ENCODE measurements at places on chromosomes 6 and 20.
A peak's percentile ranks its signal among the peaks of the same experiment; 100 is the strongest.

DNA sequence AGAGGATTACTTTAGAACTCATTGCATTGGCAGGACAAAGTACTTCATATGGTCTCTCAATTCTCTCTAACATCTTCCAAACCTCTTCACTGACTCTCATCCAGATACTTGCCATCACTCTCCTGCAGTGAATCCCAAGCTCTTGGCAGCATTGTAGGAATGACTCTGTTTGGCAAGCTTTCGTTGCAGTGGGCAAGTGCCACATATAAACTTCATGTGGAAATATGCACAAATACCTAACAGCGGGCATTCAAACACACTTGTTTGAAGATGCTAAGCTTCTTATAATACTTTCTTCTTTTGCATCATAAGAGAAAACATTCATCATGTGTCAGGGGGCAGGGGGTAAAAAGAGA, 86.2 kb upstream of the F13A1 start:
- DNase-seq = no peak

- DNase-seq = peak; percentile 46
Observed at GRCh38 chr6:30879684-30880427, 4.5 kb upstream of the DDR1 start.

GRCh38 chr6:166691746-166692145, 64.7 kb upstream of the RPS6KA2 start:
- DNase-seq = no peak

GRCh38 chr6:88585276-88585692, 378.1 kb downstream of the RNGTT start:
- DNase-seq = no peak

GRCh38 chr20:49965781-49966305, 16.9 kb upstream of the SNAI1 start:
- no peak for DNase-seq

DNA sequence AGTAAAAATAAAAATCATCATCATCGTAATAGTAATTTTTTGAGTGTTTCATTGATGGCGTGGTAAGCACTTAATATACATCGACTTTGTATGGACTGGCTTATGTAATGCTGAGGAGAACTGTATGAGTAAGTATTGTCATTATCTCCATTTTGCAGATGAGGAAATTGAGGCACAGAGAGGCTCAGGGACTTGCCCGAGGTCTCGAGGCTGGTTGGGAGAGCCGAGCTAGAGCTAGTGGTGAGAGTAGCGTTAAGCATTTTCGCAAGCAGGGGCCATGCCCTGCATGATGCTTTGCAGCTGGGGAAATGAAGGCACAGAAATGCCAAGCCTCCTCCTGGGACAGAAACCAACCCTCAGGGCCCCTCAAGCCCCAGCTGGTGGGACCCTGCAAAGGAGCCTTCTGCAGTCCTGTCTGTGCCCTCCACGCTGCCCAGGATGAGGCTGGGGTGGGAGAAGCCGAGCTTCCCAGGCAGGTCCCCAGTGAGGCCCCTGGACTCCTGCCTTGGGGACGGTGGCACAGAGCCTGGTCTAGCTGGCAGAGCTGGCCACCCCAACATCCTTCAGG, 31.1 kb upstream of the STX16 start:
- no peak for DNase-seq

- DNase-seq = no peak
Observed at GRCh38 chr6:9875605-9876353, 539.1 kb downstream of the TFAP2A start.

- no peak for DNase-seq
Observed at GRCh38 chr20:35296101-35296554, 3.9 kb upstream of the FAM83C start.

DNA sequence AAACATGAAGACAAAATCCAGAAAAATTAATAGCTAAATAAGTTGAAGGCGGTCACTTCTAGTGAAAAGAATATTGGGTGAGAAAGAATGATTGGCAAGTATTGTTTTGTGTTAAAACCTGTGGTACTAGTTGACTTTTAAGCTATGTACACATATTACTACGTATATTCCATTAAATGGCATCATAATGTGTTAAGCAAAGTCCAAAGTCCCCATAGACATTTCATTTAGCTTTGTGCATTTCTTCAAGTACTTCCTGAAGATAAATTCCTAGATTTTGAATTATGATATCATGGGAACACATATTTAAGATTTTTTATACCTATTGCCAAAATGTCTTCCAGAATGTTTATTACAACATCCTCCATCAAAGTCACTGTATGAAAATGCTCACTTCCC, 272.7 kb upstream of the IRAK1BP1 start:
- DNase-seq = no peak

DNA sequence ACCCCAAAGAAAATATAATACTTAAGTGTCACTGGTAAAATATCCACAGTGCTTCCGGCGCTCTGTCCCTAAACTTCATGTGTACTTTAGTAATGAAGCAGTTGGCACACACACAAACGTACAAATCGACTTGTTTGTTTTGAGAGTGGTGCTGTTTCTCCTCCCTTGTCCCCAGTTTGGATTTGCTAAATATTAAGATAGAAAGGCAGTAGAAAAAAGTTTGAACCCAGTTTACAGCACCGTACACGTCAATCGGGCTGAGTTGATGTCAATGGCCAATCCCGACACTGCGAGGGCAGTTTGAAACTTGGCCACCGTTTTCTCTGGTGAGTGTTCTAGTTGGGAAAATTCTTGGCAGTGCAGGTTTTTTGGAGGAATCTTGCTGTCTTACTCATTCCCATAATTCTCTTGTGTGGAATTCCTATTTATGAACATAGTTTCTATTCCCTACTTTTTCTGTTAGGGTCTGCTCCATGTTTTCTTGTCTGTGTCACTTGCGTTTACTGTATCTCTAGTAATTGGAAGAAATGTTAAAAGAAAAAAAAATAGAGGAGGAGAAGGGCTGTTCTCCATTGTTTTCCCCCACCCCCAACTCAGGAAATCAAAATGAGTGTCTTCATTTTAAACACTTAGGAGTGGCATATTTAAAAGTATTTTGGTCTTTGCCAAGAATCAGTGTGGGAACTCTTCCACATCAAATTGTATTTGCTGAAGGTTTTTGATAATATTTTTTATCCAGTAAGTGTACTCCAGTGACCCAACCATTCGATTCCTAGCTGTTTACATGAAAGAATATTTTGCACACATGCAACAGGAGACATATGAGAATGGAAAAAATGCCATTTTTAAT, 72.3 kb downstream of the OR2B2 start:
- DNase-seq = peak; percentile 93

GRCh38 chr6:131065112-131065823, 2.2 kb upstream of the EPB41L2 start:
- DNase-seq = no peak

GRCh38 chr6:150691463-150691862, 91.8 kb downstream of the PLEKHG1 start:
- no peak for DNase-seq

- no peak for DNase-seq
Observed at GRCh38 chr6:131197716-131198115, 62.4 kb downstream of the AKAP7 start.

DNA sequence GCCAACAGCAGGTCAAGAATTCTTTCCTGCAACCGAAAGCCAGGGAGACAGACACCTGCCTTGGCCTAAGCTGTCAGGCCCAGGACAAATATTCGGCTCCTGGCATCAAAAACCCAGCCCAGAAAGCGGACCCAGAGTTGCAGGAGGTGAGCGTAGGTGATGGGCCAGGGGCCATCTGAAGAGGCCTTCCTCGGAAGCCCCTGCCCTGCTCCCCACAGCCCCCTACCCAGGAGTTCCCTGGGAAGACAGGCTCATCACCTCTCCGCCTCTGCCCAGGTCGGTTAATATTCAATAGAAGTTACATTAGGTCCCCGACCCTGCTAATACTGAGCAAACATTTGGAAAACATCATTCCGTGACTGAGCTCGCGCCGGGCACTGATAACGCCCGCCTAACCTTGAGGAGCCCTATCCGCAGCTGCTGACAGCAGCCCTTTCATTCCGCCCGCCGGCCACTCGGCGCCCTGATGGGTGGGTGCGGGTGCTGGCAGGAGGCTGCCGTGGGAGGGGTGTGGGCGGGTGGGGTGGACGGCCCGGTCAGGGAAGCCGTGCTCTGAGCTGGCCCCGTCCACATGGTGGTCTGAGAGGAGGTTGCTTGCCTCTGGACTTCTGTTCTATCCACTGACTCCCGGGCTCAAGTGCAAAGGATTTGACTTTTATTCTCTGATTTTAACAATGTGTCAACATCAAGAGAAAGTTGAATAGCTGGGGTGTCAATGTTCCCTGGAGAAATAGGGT, 55.7 kb downstream of the HNF4A start:
- no peak for DNase-seq

GRCh38 chr6:52735071-52735470, 28.2 kb downstream of the GSTA2 start:
- no peak for DNase-seq

DNA sequence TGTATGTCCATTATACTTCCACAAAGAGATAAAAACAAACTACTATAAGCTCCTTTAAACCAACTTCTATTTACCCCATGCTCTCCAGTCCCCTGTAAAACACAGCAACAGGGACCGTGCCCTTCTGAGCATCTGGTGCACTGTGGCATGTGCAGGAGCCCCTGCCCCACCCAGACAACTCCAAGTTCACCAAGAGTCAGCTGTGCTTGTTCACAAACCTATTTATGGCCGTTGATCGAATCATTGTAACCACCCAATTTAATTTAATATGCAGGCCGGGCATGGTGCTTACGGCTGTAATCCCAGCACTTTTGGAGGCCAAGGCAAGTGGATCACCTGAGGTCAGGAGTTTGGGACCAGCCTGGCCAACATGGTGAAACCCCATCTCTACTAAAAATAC, 13.7 kb upstream of the BLCAP start:
- no peak for DNase-seq

DNA sequence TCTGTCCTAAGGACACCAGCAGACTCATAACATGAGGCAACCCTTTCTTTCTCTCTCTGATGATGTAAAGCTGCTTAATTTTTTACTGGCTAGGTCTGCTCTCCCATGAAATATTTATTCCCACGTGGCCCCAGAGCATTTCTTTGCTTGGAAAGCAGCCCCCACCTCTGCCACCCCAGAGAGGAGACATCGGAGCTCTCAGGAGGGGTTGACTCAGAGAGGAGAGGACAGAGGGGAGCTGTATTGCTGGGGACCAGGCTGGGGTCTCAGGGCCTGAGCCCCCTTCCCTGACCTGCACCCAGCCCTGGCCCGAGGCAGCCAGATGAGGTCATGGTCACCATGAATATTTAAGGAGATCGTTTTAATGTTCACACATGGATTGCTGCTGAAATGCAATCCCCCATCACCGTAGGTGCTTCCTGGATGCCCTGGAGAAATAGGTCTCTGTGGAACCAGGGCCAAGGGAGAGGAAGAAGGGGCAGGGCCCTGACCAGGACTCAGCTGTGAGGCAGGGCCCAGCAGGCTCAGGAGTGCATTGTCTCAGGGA, 117.5 kb downstream of the DLL1 start:
- DNase-seq = no peak

GRCh38 chr20:49308875-49309274, 31.0 kb upstream of the ZNFX1 start:
- no peak for DNase-seq

DNA sequence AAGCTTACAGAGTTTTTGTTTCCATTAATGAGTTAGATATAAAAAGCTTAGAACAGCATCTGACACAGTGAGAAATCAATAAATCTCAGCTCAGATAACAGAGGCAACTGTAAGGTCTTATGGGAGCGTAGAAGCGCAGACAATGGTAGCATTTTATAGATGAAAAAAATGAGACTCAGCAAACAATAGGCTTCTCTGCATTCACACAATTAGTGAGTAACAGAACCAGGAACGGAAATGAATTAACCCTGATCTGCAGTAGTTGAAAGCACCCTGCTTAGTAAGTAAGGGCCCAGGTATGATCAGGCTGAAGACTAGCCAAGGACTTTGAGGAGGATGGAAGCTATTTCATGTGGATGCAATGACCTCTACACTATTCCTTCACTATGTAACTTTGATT, 147.2 kb upstream of the EYA4 start:
- DNase-seq = no peak

DNA sequence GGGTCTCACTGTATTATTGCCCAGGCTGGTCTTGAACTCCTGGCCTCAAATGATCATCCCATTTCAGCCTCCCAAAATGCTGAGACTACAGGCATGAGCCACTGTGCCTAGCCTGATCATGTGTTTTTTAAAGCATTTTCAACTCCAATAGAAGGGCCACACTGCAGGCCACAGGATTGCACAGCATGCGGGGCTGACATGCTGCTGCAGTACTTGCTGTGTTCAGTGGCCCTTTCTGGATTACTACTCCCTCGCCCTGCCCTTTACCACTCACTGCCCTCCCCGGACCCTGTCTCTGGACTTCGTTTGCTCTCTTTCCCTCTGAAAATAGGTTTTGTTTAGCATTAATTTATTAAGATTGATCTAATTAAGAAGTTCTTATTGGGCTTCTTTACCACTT, 37.3 kb downstream of the HECA start:
- no peak for DNase-seq

- DNase-seq = no peak
Observed at GRCh38 chr6:37052027-37052628, 46.7 kb downstream of the FGD2 start.

DNA sequence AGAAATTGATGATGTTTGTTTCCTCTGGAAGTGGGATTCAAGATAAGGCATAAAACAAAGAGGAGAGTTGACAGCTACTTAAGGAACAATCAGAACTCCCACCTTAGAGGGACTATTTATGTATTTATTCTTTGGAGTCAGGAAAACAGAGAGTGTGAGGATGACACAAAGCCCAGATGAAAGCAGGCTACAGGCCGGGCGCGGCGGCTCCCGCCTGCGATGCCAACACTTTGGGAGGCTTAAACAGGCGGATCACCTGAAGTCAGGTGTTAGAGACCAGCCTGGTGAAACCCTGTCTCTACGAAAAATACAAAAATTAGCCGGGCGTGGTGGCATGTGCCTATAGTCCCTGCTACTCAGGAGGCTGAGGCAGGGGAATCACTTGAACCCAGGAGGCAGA, 393.0 kb upstream of the PLCB4 start:
- DNase-seq = no peak

DNA sequence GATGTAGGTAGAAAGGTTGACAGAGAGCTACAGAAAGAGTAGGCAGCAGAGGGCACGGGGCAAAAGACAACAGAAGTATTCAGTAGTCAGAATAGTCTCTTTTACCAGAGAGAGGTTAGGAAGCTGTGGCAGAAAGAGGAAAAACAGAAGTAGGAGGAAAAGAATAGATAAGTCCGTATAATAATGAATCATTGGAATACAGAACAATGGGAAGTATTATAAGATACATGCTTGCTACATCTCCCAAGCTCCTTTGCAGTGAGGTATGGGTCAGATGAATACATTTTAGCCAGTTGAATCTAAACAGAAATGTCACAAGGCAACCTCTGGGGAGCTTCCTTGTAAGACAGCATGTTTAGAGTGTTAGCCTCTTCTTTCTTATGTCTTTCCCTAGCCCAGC, 570.5 kb upstream of the CITED2 start:
- no peak for DNase-seq

DNA sequence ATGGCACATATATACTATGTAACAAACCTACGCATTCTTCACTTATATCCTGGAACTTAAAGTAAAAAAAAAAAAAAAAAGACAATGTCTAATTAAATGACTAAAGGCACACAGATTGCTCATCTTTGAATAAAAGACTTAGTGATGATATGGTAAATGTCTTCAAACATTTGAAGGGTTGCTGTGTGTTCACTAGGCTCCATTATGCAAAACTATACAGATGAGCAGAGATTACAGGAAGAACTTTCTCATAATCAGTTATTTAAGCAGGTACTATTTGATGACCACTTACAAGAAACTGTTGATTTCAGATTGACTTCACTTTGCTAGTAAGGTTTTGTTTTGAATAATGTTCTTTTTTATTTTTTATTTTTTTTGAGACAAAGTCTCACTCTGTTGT, 34.4 kb downstream of the DNAH8 start:
- no peak for DNase-seq
